Activated naive CD8-positive, alpha-beta T cell treated with anti-CD3 and anti-CD28 coated beads for 36 hours (primary cell): ENCODE measurements at places on chromosomes 1 and 21.
A peak's percentile ranks its signal among the peaks of the same experiment; 100 is the strongest.

GRCh38 chr1:160411271-160412027 is 11.1 kb downstream of the VANGL2 start:
- no peaks in the 10 kb centered on the region for H3K4me1 ChIP-seq
- DNase-seq: no peak
- H3K4me3 ChIP-seq: no peak overlapping the region
- peaks cover 4% of the 10 kb centered on the region for H3K27me3 ChIP-seq
- no peak overlapping the region for H3K27ac ChIP-seq

DNA sequence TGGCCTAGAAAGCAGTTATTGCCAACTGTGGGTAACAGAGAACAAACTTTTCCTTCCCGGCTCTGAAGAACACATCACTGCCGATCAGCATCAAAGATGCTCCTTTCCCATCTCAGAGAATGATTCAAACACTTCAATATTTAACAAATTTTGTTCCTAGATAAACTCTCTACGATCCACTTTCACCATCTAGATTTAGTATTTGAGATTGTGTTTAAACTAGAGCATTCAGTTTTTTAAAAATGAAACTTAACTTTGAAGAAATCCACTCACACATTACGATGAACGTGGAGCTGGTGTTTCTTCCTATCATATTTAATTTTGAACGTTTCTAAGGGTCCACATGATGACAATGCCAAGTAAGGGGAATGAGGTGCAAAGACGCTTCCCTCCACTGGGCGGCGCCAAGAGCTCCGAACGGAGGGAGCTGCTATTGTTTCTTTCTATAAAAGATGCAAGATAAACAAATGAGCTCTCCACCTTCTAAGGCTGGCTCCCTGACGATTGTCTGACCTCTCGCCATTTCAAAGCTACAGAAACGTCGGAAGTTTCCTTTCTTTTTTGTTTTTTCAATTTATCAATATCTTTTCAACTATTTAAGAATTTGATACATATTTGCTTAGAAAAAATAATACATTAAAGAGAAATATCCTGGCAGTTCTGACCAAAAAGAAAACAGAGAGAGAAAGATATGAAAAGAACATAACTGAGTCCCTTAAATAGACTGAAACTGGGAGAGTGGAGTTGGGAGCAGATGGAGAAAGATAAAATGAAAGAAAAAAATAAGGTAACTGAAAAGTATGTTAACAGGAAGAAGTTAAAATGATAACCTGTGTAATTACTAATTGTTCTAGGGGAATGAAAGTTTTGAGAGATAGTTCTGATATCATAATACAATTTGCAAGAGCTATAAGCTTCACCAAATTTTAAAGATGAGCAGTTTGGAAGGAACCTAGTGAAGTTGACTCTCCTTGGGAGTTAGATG is 4.4 kb upstream of the BARHL2 start:
- H3K27me3 ChIP-seq: peaks cover 95% of the 10 kb centered on the region
- H3K36me3 ChIP-seq: peaks cover 25% of the 10 kb centered on the region
- no peak overlapping the region for H3K4me3 ChIP-seq
- peaks cover 38% of the 10 kb centered on the region for H3K4me1 ChIP-seq

DNA sequence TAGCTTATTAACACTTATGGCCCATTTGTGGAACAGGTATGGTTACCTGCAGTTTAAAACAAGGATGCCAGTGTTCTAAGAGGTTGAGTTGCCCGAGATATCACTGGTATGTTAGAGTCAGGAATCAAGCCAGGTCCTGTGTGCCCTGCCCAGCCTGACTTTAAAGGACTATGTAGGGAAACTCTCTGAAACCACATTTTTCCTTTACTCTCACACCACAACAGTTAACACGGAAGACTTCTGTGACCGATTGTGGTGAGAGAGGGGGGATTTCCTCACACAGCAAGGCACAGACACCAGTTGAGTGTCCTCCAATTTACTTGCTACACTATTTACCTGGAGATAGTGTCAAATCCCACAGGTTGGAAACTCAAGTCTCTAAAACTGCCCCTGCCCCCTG is 47.8 kb downstream of the UCK2 start:
- peaks cover 42% of the 10 kb centered on the region for H3K36me3 ChIP-seq
- peak; percentile 43 for DNase-seq
- H3K4me3 ChIP-seq: peak overlapping the region; percentile 25
- H3K27me3 ChIP-seq: peaks cover 15% of the 10 kb centered on the region

DNA sequence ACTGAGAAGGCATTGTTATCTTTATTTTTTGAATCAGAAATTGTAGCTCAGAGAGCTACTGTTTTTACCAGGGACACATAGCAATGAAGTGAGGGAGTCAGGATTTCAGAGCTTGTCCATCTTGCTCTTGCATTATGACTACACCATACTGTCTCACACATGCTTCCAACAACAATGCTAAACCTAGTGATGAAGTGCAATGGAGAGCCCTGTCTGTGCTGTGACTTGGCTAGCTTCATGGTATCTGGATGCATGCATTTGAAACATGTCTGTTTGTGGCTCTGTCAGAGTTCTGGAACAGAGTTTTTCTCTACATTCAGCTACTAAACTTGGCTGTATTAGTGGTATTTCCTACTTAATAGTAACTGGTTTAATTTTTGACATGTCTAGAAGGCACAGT is 7.0 kb downstream of the PLPPR4 start:
- no peak overlapping the region for H3K4me3 ChIP-seq
- no peak for DNase-seq
- no peak overlapping the region for H3K27ac ChIP-seq
- H3K36me3 ChIP-seq: no peaks in the 10 kb centered on the region
- no peaks in the 10 kb centered on the region for H3K4me1 ChIP-seq

GRCh38 chr1:175319912-175320230 is 127.3 kb upstream of the KIAA0040 start:
- H3K4me1 ChIP-seq: peaks cover 10% of the 10 kb centered on the region
- H3K4me3 ChIP-seq: no peak overlapping the region
- H3K27me3 ChIP-seq: peaks cover 12% of the 10 kb centered on the region
- H3K27ac ChIP-seq: no peak overlapping the region

GRCh38 chr1:161973924-161974845 is 49.5 kb downstream of the OLFML2B start:
- H3K4me3 ChIP-seq: no peak overlapping the region
- no peak for DNase-seq
- no peaks in the 10 kb centered on the region for H3K27me3 ChIP-seq
- H3K4me1 ChIP-seq: peaks cover 4% of the 10 kb centered on the region
- peaks cover under 1% of the 10 kb centered on the region for H3K36me3 ChIP-seq
- no peak overlapping the region for H3K27ac ChIP-seq

DNA sequence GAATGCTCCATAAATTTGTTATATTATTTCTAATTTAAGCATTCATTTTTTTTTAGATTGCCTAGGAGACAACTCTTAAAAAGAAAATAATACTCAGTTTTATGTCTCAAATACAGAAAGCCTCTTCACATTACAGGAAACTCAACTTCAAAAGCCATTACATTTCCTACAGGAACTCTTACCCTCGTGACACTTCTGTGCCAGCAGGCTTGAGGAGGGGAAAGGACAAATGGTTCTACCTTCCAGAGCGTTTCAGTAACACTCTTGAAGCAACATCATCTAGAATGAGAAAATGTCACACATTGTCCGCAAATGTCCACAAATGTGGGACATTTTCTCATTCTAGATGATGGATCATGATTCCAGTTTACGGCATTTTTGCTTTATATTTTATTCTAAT is 51.7 kb downstream of the PTPN14 start:
- H3K27me3 ChIP-seq: peaks cover 16% of the 10 kb centered on the region
- no peak for DNase-seq
- H3K27ac ChIP-seq: no peak overlapping the region
- H3K36me3 ChIP-seq: no peaks in the 10 kb centered on the region
- no peak overlapping the region for H3K4me3 ChIP-seq

DNA sequence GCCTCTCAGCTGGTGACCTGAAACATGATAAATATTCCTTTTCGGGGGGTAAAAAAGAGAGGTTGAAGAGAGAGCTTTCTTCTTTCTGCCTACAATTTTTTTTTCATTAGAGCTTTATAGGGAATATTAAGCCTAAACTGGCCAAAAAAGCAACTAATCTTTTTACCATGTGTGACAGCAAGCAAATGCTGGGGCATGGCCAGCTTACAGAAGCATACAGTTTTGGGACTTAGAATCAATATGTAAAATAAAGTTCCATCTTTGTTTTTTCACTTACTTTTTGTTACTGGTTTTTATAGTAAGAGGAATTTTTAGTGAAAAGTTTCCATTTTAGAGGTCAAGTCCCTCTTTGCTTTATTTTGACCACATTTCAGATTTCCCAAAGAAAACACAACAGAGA is 301.2 kb upstream of the DEPDC1 start:
- DNase-seq: no peak
- no peaks in the 10 kb centered on the region for H3K4me1 ChIP-seq
- no peak overlapping the region for H3K27ac ChIP-seq
- no peaks in the 10 kb centered on the region for H3K27me3 ChIP-seq

- peak overlapping the region; percentile 26 for H3K4me3 ChIP-seq
- H3K4me1 ChIP-seq: peaks cover 49% of the 10 kb centered on the region
- peaks cover 10% of the 10 kb centered on the region for H3K36me3 ChIP-seq
- no peak for DNase-seq
- peak overlapping the region; percentile 18 for H3K27ac ChIP-seq
These were observed 19.8 kb upstream of the LY9 start for GRCh38 chr1:160776178-160776577.

GRCh38 chr1:37949524-37950152 is 2.8 kb upstream of the INPP5B start:
- no peaks in the 10 kb centered on the region for H3K27me3 ChIP-seq
- no peak overlapping the region for H3K27ac ChIP-seq
- peaks cover 19% of the 10 kb centered on the region for H3K4me1 ChIP-seq
- no peak for DNase-seq
- no peaks in the 10 kb centered on the region for H3K36me3 ChIP-seq

DNA sequence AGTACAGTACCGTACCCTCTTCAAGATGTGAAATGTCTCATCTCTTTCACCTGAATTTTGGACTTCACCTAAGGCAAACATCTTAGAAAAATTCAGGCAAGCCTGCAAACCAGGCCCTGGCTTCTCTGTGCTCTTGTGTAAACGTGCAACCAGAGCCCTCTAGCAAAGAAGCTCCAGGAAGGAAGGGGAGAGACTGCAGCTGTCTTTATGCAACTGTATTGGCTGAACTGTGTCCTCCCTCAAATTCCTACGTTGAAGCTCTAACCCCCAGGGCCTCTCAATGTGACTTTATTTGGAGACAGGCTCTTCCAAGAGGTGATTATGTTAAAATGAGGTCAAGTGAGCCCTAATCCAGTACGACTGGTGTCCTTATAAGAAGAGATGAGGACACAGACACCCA is 60.3 kb downstream of the SLC45A1 start:
- no peaks in the 10 kb centered on the region for H3K27me3 ChIP-seq
- no peak for DNase-seq
- H3K4me3 ChIP-seq: no peak overlapping the region
- H3K27ac ChIP-seq: no peak overlapping the region
- peaks cover 56% of the 10 kb centered on the region for H3K4me1 ChIP-seq
- peaks cover 20% of the 10 kb centered on the region for H3K36me3 ChIP-seq

GRCh38 chr1:95340061-95340460 is 106.1 kb downstream of the RWDD3 start:
- DNase-seq: no peak
- H3K27me3 ChIP-seq: peaks cover 15% of the 10 kb centered on the region
- H3K27ac ChIP-seq: no peak overlapping the region
- H3K4me3 ChIP-seq: no peak overlapping the region
- no peaks in the 10 kb centered on the region for H3K36me3 ChIP-seq
- no peaks in the 10 kb centered on the region for H3K4me1 ChIP-seq

GRCh38 chr1:32623775-32624174 is 26.6 kb downstream of the ZBTB8OS start:
- peak overlapping the region; percentile 92 for H3K27ac ChIP-seq
- H3K27me3 ChIP-seq: no peaks in the 10 kb centered on the region
- H3K4me3 ChIP-seq: peak overlapping the region; percentile 35
- peaks cover 66% of the 10 kb centered on the region for H3K36me3 ChIP-seq

DNA sequence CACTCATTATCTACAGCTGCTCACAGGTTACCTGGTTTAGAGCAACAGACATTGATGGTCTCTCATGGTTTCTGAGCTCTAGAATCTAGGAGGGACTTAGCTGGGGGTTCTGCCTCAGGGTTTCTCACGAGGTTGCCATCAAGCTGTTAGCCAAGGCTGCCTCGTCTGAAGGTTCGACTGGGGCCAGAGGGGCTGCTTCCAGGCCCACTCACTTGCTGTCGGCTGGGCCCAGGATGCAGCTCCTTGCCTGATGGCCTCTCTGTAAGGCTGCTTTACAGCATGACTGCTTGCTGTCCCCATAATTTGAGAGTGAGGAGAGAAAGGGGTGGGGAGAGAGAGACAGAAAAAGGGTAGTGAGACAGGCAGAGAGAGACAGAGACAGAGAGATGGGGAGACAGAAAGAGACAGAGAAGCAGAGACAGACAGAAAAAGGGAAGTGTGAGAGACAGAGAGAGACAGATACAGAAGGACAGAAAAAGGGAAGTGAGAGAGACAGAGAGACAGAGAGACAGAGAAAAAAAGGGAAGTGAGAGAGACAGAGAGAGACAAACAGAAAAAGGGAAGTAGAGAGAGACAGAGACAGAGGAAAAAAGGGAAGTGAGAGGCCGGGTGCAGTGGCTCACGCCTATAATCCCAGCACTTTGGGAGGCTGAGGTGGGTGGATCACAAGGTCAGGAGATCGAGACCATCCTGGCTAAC is 106.8 kb upstream of the C1orf174 start:
- peak overlapping the region; percentile 27 for H3K27ac ChIP-seq
- H3K4me1 ChIP-seq: no peaks in the 10 kb centered on the region
- peaks cover 5% of the 10 kb centered on the region for H3K27me3 ChIP-seq
- no peak overlapping the region for H3K4me3 ChIP-seq

DNA sequence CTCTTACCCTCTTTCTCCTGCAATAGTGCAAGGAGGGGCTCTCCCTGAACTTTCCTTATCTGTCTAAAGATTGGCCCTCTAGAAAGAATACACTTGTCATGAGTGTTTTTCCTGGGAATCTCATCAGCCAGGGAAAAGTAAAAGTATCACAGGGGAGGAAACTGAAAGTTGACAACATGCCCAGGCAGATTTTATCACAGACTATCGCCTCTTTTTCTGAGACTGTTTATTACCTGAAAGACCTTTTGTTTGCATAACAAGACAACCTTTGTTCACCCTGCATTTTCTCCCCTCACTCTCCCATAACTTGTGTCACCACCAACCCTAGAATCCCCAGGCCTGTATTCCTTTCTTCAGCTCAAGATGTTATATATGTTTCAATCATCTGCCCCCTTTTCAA is 794.7 kb upstream of the ADAMTS5 start:
- no peaks in the 10 kb centered on the region for H3K4me1 ChIP-seq
- no peak for DNase-seq
- H3K27me3 ChIP-seq: no peaks in the 10 kb centered on the region
- H3K27ac ChIP-seq: no peak overlapping the region
- H3K36me3 ChIP-seq: no peaks in the 10 kb centered on the region

- peaks cover 10% of the 10 kb centered on the region for H3K4me1 ChIP-seq
- H3K27ac ChIP-seq: no peak overlapping the region
- no peak for DNase-seq
- H3K4me3 ChIP-seq: no peak overlapping the region
- H3K36me3 ChIP-seq: no peaks in the 10 kb centered on the region
- H3K27me3 ChIP-seq: peaks cover 14% of the 10 kb centered on the region
These were observed 76.7 kb upstream of the CD1D start for GRCh38 chr1:158103861-158104522.
